ENCODE measurements at places on chromosomes 13 and 19.

- DNase-seq = no peak
Measured at GRCh38 chr13:99421758-99422585, 79.3 kb upstream of the TM9SF2 start.

- no peak for DNase-seq
Measured at GRCh38 chr19:13859361-13859880, 17.5 kb upstream of the NANOS3 start.

DNA sequence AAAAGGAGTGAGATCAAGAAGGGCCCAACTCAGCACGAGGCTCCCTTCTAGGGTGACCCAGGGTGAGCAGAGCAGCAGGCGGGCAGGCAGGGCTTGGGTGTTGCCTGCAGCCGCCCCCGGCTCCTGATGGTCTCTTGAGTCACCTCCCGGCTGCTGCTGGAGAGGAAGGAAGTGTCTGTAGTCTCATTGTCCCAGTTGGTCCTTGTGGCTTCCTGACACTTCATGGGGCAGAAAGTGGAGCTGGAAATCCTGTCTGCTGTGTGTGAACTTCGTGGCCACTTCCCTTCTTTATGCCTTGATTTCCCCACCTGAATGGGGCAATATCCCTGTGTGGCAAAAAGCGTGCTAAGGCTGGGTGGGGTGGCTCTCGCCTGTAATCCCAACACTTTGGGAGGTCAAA is 2.5 kb downstream of the MAP1S start:
- no peak for DNase-seq

DNA sequence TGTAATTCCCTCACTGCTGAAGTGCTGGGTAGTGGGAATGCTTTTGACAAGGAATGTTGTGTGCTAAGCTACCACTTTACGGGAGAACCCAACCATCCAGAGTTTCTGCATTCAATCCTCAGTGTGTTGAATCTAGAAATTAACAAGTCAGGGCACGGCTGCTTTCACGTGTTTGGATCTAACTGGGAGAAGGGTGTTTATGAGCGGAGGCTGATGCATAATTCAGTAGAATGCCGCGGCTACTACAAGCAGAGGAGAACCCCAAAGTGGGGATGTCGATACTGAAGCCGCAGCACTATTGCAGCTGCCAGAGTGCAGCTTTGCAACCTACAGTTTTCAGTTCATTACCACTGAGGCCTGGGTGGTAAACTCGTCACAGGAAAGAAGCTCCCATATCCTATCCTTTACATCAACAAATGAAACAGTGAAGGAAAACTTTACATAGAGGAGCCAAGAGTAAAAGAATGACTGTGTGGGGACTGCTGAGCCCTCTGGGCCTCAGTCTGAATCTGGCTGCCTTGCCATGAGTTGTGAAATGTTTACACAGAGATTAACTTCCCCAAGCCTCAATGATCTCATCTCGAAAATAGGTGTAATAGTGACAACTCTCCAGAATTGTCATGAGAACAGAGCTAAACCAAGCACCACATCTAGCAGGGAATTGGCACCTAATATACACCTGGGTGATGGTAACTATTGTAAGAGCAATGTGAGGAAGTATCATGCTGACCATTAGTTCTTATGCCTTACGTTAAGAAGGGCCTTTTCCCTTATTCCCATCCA is 531.7 kb downstream of the MYO16 start:
- DNase-seq = no peak

DNA sequence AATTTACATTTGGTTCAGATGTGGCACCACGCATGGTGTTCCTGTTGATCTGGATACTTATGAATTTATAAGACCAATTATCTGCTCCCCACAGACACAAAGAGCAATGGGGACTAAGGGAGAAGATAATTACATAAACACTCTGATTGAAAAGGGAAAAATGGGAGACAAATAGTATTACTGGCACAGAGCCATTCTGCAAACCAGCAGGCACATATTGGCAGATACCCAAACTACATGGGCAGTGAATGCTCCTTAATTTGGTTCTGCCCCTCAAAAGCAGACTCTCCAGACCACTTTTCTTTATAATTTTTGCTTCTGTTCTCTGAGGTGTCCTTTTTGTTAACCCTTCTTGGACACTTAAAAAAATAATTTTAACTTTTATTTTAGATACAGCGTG is 1674.2 kb downstream of the PCDH9 start:
- no peak for DNase-seq

DNA sequence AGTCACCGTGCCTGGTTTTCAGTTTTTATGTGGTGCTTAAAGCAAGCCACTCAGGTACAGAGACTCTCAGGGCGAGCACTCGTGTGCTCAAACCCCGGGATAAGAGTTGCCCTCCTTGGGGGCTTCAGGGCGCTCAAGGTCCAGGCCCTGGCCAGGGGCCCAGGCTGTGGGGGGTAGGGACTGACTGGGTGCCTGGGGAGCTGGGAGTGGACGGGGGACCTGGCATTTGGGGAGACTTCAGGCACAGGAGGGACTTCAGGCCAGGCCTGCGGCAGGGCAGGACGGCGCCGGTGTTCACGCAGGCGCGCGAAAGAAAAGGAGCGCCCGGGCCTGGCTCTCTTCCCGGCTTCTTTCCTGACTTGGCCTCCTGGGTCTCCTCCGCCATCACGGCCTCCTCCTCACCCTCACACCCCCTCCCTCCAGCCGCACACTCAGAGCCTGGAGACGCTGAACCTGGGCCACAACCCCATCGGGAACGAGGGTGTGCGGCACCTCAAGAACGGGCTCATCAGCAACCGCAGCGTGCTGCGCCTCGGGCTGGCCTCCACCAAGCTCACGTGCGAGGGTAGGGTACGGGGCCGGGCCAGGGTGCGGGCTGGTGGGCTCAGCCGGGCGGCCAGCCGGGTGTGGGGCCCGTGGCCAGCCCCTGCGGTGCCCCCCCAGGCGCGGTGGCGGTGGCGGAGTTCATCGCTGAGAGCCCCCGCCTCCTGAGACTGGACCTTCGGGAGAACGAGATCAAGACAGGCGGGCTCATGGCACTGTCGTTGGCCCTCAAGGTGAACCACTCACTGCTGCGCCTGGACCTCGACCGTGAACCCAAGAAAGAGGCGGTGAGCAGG is 16.1 kb downstream of the NKPD1 start:
- DNase-seq = peak; percentile 22

- DNase-seq = no peak
Measured at GRCh38 chr13:70310396-70311119, 202.3 kb upstream of the KLHL1 start.

GRCh38 chr13:73338389-73338788 is 279.6 kb downstream of the KLF5 start:
- no peak for DNase-seq

DNA sequence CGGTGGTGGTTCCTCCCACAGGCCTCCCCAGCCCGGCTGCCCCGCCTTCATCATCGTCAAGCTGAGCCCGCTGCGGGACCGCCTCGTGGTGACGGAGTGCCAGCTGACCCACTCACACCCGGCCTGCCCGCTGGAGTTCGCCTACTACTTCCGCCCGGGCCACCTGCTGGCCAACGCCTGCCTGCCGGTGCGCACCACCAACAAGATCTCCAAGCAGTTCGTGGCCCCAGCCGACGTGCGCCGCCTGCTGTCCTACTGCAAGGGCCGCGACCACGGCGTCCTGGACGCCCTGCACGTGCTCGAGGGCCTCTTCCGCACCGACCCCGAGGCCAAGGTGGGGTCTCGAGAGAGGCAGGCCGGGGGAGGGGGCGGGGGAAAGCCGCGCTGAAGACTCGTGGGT is 12.0 kb downstream of the ZSWIM9 start:
- DNase-seq = no peak

GRCh38 chr13:28412981-28413380 is 81.9 kb downstream of the FLT1 start:
- no peak for DNase-seq

- DNase-seq = no peak
Measured at GRCh38 chr13:50149214-50149613, 134.0 kb downstream of the KCNRG start.

DNA sequence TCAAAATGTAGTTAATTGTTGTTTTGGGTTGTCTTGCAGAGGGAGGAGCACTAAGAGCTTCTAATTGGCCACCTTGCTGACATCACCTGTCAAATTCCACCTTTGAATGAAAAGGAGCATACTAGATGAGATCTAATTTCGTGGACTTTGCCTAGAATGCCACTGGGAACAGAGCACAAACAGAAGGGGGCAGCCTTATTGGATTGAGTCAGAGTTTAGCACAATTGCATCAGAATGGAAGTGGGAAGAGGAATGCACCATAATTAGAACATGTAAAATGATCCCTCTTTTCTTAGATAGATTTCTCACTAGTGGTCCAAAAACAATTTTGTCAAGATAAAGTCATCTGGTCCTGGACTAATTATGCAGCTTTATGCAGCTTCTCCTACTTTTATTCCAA is 1552.2 kb downstream of the PCDH9 start:
- DNase-seq = no peak

DNA sequence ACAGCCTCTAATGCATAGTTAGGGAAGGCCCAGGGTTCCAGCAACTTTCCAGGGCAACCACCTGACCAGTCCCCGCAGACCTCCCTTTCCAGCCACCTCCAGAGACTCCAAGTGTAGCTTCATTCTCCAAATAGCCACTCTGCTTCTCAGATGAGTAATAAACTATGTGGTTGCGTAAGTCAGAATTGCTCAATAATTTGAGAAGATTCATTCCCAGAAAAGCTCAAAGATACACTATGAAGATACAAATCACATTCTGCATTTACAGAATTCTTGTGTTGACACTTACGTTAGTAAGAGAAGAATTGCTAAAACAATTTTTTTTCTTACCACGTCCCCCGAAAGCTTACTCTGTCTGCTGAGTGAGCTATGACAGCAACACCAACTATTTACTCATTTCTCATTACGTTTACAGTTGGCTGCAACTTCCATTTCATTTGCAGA is 8.2 kb upstream of the LATS2 start:
- DNase-seq = no peak

GRCh38 chr13:29707876-29708543 is 112.5 kb upstream of the SLC7A1 start:
- DNase-seq = peak; percentile 22

GRCh38 chr13:111530137-111530870 is 209.9 kb downstream of the TEX29 start:
- DNase-seq = no peak

- no peak for DNase-seq
Measured at GRCh38 chr19:2351591-2351990, 8.5 kb upstream of the TMPRSS9 start.

- no peak for DNase-seq
Measured at GRCh38 chr13:106151056-106151699, 384.3 kb downstream of the EFNB2 start.

GRCh38 chr13:76516013-76516412 is 370.2 kb downstream of the KCTD12 start:
- DNase-seq = no peak

- DNase-seq = peak; percentile 11
Measured at GRCh38 chr13:76523740-76524340, 362.4 kb downstream of the KCTD12 start.

DNA sequence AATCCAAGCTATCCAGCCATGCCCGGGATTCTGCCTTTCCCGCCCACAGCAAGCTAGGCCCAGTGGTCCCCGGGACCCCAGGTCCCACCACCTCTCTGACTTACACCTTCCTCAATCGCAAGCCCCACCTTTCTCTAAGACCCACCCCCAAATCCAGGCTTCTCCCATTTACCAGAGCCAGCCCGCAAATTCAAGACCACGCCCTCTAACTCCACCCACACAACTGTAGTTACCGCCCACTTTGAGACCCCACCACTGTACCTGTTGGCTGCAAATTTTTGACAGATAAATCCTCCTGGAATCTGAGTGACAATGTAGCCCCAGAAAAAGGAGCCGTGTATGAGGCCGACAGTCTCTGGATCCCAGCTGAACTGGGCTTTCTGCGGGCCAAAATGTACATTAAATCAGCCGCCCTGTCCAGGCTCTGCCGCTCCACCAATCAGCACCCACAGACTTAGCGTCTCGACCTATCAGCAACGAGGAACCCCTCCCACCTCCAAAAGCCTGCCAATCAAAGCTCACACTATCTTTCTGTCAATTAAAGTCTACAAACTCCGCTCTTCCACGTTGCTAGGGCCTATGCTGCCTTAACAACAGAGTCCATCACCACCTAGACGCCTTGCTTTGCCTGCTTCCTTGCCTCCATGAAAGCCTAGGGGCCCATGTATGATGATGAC is 6.3 kb downstream of the SLC17A7 start:
- no peak for DNase-seq

GRCh38 chr19:3413796-3414327 is 47.5 kb downstream of the NFIC start:
- no peak for DNase-seq

GRCh38 chr13:51925865-51926527 is 64.2 kb downstream of the CCDC70 start:
- DNase-seq = no peak

GRCh38 chr13:45859705-45860104 is 8.2 kb upstream of the SIAH3 start:
- no peak for DNase-seq

DNA sequence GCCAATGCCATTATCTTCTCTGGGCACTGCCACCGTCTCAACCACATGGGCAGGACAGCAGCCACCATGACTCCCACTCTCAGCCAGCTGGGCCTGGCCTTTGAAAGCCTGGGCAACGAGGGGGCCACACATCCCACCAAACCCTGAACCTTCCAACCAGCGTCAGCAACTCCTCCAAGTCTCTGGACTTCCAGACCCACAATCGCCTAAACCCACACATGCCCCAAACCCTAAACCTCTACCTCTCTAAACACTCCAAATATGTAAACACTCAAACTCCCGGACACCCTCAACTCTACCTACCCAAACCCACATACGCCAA is 949 bp downstream of the C3 start:
- DNase-seq = no peak

GRCh38 chr13:48265217-48265815 is 32.3 kb downstream of the ITM2B start:
- DNase-seq = no peak

DNA sequence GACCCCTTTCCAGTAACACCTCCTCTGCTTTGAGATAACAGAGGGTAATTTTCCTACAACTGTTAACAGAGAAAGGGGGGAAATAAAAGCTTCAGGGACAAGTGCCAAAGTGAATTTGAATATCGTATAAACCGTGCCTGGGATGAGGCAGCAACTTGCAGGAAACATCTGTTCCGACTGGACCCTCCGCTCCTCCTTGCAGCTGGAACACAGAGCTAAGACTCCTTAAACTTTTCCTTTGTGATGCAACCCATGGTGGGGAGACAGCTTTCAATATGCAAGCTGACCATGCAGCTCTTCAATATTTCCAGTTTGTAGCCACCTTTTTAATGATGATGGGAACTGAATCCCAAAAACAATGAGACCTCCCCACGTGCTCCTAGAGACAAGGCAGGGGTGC is 432.6 kb downstream of the ZNF536 start:
- no peak for DNase-seq

- no peak for DNase-seq
Measured at GRCh38 chr13:22549126-22549525, 631.7 kb upstream of the SGCG start.
